Heart left ventricle (tissue), 16 donors: ENCODE measurements at places on chromosomes 1 and 21. TPM values are rescaled to one million over a fixed set of nuclear protein-coding genes. Genes with fewer than 3 reads are reported as not detected.

TMPRSS15 gene
- total RNA-seq: not detected

GUCA2A gene
- not detected for total RNA-seq

CFHR5 gene
- not detected for total RNA-seq

MAP1LC3C gene
- not detected for total RNA-seq

NHLH1 gene
- total RNA-seq: not detected

DNA sequence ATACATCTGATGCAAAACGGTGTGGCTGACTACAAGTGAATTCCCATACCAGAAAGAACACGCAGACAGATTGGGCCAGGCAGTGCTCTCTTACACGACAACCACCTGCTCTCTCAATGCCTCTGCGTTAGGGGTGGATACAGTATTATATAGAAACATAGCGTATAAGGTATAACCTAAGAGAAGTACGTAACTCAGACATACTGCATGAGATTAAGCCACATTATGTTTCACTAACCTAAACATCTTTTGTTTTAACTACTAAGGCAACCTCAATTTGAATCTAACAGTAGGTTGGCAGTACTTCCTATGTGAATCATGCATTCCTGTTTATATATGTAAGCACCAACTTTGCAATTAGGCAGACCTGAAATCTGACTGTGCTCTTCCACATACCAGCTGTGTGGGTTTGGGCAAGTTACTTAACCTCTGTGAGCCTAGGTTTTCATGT is 58.1 kb upstream of the COA6 start:
- no peak for DNase-seq

DNA sequence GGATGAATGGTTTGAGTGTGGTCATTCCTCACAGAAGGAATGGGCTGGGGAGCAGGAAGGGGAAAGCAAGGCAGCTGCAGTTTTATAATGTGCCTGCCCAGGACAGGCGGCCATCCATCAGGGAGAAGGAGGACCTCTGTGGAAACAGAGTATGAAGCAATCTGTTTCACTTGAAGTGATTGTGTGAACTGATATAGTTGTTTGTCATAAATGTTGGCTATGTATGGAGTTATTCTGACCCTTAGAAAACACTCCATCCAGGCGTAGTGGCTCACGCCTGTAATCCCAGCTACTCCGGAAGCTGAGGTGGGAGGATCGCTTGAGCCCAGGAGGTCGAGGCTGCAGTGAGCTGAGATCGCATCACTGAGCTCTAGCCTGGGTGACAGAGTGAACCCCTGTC is 46.5 kb downstream of the NENF start:
- DNase-seq: no peak

- DNase-seq: no peak
Observed at GRCh38 chr21:44304877-44305293, 5.0 kb downstream of the PFKL start.

GRCh38 chr1:94095112-94095637 is 25.8 kb downstream of the ABCA4 start:
- peak; percentile 87 for DNase-seq

DNA sequence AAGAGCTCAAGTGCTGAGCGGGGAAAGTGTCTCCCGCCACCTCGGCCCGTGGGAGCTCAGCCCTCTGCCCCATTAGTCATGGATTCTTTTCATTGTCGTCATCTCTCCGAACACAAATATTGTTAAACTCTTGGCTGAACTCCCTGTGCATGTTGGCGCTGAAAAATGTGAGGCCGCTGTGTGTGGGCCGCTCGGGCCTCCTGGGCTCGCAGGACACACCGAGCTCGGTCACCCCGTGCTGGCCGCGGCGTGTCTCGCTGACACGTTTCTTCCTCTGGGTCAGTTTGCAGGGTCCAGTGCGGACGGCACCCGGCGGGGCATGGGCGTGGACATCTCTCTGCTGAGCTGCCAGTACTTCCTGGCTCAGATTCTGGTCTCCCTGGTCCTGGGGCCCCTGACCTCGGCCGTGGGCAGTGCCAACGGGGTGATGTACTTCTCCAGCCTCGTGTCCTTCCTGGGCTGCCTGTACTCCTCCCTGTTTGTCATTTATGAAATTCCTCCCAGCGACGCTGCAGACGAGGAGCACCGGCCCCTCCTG is 25.6 kb downstream of the SLC45A1 start:
- peak; percentile 77 for DNase-seq

DNA sequence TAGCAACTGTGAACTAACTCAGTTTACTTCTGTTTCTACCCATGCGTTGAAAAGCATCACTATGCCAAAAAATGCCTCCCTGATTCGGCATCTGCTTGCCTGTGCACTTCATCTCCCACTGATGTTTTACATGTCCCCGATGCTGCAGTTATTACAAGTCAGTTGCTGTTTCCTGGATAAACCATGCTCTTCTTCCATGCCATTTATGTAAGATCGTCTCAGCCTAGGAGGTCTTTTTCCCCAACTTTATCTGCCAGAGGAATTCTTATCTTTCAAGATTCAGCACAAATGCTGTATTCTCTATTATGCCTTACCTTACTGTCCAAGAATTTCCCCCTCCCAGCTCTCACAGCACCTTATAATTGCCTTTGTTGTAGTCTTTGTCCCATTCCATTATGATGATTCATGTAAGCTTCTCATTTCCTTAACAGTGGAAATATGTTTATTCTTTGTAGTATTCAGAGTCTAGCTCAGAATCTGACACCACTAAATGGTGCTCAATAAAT is 30.0 kb downstream of the PRKACB start:
- DNase-seq: no peak

GRCh38 chr1:157431751-157432150 is 120.6 kb downstream of the FCRL5 start:
- DNase-seq: no peak

GRCh38 chr1:21933397-21934248 is 3.5 kb downstream of the HSPG2 start:
- DNase-seq: peak; percentile 85

GRCh38 chr1:59499273-59499942 is 202.5 kb downstream of the FGGY start:
- no peak for DNase-seq

- DNase-seq: peak; percentile 18
Observed at GRCh38 chr21:44530221-44530902, 9.6 kb downstream of the KRTAP10-1 start.

- no peak for DNase-seq
Observed at GRCh38 chr1:14071581-14071980, 371.6 kb downstream of the PRDM2 start.

DNA sequence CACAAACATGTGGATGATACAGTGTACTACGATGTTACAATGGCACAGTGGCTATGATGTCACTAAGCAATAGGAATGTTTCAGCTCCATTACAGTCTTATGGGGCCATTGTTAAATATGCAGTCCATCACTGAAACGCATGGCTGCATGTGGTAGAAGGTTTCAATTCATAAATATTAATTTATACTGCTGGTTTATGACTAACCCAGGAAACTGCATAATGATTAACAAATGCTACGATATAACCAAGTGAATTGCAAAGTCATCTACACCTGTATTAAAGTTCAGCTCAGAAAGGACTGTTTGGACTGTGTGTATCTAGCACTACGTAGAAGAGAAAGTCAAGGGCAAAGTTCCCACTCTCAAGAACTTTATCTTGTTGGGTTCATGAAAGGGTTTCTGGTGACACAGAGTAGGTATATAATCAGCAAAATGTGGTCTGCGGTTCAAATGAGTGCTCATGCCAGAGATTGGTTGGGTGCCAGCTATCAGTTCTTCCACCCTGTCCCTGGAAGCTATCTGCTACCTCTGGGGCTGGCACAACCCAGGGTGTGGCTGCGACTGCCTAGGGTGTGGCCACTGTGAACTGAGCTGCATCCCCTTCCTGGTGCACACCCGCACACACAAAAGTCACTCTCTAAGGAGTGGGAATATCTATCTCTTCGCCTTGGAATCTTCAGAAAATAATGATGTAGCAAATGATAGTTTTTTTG is 14.8 kb downstream of the MGST3 start:
- DNase-seq: peak; percentile 32
